ENCODE measurements at places on chromosomes 7 and 10. TPM values are rescaled to one million over a fixed set of nuclear protein-coding genes. Genes with fewer than 3 reads are reported as not detected.

GRCh38 chr7:39260279-39260844 is 282.7 kb downstream of the POU6F2 start:
- DNase-seq = no peak

DNA sequence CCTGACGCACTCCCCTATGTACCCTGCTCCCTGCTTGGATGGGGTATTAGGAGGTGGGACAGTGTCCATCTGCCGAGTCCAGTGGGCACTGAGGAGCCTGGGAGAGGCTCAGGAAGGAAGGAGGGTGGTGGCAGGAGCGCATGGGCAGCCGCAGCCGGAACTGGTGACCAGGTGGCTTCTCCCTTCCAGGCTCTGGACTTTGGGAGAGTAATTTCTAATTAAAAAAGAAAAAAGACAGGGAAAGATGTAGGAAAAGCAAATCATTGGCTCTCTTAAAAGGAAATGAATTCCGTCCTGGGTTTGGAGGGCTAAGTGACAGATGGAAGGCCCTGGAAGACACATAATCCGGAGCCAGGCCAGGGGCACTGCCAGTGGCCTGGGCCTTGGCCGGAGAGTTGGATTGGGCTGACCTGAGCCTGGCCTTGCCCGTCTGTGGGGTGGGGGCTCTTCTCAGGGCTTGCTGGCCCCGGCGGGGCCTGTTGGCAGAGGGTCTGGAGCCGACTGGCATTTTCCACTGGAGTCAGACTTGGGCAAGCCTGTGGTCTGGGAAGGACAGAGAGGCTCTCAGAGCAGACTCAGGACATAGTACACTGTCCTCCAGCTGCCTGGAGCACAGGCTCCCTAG is 63.0 kb downstream of the NEURL1 start:
- DNase-seq = no peak

DNA sequence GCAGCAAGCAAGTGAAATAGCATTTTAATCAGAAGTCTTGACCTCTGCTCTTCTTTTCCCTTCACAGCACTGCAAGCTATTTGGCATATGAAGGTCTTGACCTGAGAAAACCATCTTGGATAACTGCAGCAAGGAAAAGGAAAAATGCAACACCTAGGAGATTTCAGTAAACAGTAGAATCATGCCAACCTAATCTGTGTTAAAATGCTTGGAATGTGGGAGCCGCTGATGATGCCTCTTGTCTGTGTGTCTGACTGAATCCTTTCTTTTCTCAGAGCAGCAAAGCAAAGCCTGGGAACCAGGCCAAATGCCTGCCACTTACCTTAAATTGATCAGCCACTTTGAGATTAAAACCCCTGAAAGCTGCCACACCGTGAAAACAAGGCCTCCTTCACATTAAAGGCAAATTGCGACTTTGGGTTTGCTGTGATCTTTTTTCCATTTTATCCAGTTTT is 80.4 kb upstream of the CDK6 start:
- no peak for DNase-seq

DNA sequence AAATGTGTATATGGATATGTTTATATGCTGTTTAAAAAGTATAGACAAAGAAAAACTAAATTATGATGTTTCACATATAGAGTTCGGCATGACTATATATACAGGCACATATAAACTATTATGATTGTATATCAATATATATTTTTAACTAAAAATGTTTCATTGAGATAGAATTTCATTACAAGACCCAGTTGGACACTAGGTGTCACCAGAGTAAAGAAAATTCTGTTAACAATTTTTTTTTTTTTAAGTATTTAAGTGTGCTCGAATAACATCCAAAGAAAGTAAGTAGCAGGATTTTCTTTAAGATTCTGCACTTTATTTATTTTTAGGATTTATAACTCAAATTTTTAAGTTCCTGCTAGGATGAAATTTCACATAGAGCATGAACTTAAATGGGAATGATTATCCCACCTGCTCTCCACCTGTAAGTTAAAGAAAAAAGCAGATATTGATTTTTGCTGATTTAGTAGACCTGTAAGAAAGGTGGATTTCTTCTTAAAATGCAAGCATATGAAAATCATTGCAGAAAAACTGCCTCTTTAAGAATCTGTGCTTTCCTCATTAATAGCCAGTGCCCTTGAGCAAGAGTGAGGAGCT is 961.5 kb downstream of the PCDH15 start:
- DNase-seq = no peak

DNA sequence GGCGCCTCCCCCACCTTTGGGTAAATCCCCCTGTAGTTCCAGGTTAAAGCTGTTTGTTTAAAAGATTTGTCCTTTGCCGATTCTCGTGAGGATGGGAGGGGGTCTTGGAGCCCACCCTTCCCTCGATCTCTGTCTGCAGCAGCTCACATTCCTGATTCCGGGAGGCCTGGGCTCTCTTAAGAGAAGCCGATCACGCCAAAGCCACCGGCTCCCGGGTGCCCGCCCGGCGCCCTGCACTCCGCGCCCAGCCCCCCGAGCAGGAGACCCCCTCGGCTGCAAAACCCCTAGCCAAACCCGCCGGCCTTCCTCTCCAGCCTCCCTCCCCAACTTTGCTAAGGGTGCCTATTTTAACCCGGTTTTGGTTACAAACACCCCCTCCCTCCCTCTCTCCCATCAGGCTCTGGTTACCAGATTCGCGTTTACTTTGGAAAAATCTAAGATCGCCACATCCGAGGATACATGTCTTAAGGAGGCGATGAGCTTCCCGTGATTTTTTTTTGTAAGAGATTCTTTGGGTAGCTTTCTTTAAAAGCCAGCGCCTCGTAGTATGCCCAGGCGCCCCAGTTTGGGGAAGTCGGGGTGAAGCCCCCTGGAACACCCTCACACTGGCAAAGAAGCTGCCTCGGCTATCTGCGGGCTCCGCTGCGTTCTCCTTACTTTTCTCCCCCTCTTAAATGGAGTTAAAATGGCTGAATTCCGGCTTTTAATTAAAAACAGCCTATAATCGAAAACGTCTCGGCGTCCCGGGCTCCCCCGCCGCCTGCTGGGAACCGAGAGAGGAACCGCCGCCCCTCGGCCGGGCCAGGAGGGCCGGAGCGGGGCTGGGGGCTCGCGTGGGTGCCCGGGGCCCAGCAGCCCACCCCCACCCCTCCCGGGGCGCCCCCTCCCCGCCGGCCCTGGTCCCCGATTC is 983 bp downstream of the TNRC18 start:
- no peak for DNase-seq

DNA sequence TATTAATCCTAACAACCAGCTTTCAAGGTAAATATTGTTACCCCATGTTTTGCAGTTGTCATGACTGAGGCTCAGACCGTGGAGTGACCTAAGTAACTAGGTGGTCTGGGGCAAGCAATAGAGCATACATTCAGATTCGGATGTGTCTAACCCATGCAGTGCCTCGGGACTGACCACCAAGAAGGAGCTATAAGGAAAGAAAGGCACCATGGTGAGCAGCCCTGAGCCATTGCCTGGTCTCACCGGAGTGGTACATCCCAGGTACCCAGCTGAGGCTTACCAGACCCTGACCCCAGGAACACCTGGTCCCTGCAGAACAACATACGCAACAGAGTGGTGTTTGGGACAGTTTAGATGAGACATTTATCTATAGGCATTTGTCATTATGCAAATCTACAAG is 175.5 kb upstream of the ZMIZ1 start:
- no peak for DNase-seq

GRCh38 chr10:46539596-46540411 is 16.7 kb downstream of the GPRIN2 start:
- DNase-seq = no peak

Gene LRIT1
- not detected for total RNA-seq

Gene HIP1
- 1.5 TPM for total RNA-seq

Gene TLX1
- total RNA-seq = not detected

Gene VPS37D
- total RNA-seq = 0.81 TPM

Gene SPDYE16
- total RNA-seq = not detected

Gene CDNF
- 3.2 TPM for total RNA-seq

Gene MPP7
- 30.4 TPM for total RNA-seq

Gene TRIM50
- 0.17 TPM for total RNA-seq

Gene TSPAN12
- total RNA-seq = not detected

Gene TASOR2
- total RNA-seq = 51.0 TPM
